WERI-Rb-1 (cell line): ENCODE measurements at places on chromosomes 7 and 10.
A peak's percentile ranks its signal among the peaks of the same experiment; 100 is the strongest.

- no peak for DNase-seq
Observed at GRCh38 chr10:78717200-78717599, 351.6 kb upstream of the ZMIZ1 start.

DNA sequence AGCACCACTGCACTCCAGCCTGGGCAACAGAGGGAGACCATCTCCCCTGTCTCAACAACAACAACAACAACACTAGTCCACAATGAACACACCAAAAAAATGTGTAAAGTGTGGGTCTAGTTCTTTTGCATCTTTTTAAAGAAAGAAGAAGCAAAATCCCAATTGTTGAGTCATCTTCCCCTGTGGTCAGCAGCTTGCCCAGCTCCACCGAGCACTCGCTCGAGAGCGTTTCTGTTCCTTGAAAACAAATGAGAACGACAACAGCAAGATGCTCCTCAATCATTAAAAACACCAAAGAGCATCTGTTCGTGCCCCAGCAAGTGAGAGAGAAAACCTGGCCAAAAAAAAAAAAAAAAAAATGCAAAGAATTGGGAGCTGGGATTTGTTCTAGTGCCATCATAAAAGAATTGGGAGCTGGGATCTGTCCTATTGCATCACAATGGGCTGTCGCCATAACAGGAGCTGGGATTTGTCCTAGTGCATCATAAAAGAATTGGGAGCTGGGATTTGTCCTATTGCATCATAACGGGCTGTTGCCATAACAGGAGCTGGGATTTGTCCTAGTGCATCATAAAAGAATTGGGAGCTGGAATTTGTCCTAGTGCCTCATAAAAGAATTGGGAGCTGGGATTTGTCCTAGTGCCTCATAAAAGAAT is 118.1 kb downstream of the PTPRN2 start:
- DNase-seq, result no peak

- DNase-seq, result peak; percentile 11
Observed at GRCh38 chr7:150949564-150949963, 28.6 kb downstream of the KCNH2 start.

- peak; percentile 15 for DNase-seq
Observed at GRCh38 chr7:144854839-144855424, 19.1 kb upstream of the TPK1 start.

- DNase-seq, result no peak
Observed at GRCh38 chr10:11870461-11870780, 47.3 kb downstream of the PROSER2 start.

DNA sequence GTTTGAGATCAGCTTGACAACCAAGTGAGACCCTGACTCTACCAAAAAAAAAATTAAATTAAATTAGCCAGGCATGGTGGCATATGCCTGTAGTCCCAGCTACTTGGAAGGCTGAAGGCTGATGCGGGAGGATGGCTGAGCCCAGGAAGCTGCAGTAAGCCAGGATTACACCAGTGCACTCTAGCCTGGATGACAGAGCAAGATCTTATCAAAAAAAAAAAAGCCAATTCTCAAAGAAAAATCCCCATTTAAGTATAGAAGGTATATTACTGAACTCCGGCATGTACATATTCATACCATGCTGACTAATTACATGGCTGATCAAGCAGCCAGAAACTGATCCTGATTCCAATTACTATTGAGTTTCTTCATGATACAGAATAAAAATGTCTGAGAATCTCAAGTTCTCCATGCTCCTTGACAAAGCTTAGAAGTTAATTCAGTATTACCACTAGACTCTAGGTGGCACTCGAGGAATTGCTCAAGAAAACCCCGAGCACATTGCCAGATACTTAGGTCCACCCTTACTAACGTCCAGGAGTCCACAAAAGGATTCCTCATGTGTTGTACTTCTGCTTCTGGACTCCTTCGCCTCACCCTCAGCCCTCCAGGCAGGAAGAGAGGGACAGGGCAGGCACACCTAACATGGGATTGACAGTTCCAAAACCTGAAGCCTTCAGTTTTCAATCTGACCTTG is 148.9 kb downstream of the PARD3 start:
- peak; percentile 40 for DNase-seq

DNA sequence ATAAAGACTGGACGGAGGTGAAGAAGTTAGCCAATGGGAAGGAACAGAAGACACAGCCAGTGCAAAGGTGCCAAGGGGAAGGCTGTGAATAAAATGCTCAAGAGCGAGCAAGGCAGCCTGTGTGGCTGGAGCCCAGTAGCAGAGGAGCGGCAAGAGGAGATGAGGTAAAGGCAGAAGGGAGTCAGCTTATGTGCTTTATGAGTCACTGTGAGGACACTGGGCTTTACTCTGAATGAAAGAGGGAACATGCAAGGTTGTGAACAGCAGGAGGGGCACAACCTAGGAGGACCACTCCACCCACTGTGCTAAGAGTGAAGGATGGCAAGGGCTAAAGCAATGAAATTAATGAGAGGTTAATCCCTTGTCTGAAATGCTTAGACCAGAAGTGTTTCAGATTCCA is 129.0 kb upstream of the ODAD2 start:
- peak; percentile 54 for DNase-seq

- no peak for DNase-seq
Observed at GRCh38 chr10:93006435-93007039, 54.1 kb upstream of the CYP26C1 start.

GRCh38 chr10:110218632-110219031 is 11.2 kb downstream of the MXI1 start:
- no peak for DNase-seq

GRCh38 chr7:17054206-17054605 is 172.4 kb upstream of the AGR3 start:
- DNase-seq, result no peak

- DNase-seq, result peak; percentile 10
Observed at GRCh38 chr10:100019787-100020141, 10.0 kb upstream of the DNMBP start.

DNA sequence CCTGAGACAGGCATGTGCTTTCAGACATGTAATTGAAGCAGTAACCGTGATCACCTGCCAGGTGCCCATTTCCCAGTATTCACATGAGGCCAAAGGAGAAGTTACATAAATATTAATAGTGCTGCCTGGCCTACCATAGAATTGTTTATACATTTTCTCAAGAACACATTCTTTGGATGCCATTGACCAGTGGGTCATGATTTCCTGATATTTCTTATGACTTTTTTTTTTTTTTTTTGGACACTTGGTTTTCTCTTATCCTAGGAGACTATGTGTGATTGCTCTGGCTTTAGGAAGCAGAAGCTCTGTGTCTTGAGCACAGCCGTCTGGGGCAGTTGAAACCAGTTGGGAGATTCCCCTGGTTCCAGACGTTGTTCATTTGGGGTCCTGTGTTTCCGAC is 143.9 kb upstream of the NPS start:
- DNase-seq, result no peak

- DNase-seq, result no peak
Observed at GRCh38 chr7:37970211-37970610, 49.8 kb downstream of the EPDR1 start.

- DNase-seq, result no peak
Observed at GRCh38 chr7:101140339-101140699, 13.4 kb downstream of the SERPINE1 start.

- no peak for DNase-seq
Observed at GRCh38 chr10:48625826-48626134, 20.9 kb upstream of the ARHGAP22 start.

GRCh38 chr7:134645478-134645877 is 1.2 kb upstream of the BPGM start:
- DNase-seq, result no peak

- no peak for DNase-seq
Observed at GRCh38 chr7:106610996-106611886, 49.7 kb downstream of the CCDC71L start.

- no peak for DNase-seq
Observed at GRCh38 chr10:23095966-23096801, 805 bp downstream of the MSRB2 start.

DNA sequence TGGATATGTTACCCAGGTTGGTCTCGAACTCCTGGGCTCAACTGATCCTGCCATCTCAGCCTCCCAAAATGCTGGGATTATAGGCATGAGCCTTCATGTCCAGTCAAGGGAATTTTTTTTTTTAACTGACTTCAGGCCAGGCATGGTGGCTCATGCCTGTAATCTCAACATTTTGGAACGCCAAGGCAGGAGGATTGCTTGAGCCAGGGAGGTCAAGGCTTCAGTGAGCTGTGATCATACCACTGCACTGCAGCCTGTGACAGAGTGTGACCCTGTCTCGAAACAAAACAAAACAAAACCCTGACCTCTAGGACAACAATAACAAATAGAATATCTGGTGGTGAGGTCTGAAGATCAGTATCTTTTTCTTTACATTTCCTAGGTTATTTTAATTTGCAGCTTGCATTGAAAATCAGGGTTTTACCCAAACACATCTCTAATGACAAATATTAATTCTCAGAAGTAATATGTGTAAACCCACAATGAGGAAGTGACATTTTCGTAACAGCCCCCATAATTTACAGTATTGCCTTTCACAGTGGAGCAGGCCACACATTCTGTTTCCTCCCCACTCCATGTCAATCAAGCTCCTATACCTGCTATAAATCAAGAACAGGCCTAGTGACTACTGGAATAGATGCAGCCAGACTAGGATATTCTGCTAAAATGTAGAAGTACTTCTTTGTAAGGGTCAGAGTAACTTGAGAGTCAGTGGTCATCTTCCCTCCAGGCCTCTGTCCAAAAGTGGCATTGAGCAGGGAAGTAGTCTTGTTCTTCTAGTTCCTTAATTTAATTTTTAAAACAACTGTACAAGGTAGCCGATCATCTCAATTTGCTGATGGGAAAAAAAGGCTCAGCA is 43.3 kb upstream of the ECHDC3 start:
- no peak for DNase-seq

- no peak for DNase-seq
Observed at GRCh38 chr7:16813232-16813616, 8.4 kb upstream of the AGR2 start.

- peak; percentile 72 for DNase-seq
Observed at GRCh38 chr10:69644658-69645295, 14.7 kb downstream of the FAM241B start.

DNA sequence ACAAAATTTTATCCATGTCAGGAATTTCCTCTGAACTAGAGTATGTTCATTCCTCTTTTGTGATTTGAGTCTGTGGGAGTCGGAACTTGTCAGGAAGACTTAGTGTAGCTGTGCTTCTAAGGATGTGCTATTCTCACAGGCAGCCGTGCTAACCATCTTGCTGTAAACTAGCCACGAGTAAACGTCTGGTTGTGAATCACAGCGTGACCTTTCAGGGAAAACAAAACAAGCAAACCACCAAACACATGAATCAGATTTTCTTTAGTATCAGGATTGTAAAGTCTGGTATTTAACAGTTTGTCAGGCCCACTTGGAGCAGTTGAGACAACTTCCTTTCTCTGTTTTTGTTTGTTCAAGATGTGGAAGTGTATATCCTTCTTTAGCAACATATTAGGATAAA is 32.0 kb downstream of the AUTS2 start:
- DNase-seq, result no peak

DNA sequence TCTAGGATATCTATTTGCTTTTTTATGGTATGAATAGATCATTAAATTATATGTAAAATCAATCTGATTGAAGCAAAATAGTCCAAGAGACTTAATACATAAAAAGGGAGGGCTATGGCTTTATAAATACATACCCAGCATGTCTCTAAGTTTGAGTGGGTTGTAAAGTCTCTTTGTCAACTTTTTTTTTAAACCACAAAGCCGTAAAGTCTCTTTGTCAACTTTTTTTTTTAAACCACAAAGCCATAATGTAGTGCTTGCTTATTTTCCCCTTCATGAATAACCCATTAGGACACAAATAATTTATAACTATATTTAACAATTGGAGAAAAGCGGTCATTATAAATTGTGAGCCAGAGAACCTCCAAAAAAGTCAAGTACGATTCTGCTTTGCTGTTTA is 5.7 kb downstream of the HECTD2 start:
- DNase-seq, result no peak

GRCh38 chr7:27750316-27750715 is 10.4 kb downstream of the TAX1BP1 start:
- DNase-seq, result no peak

DNA sequence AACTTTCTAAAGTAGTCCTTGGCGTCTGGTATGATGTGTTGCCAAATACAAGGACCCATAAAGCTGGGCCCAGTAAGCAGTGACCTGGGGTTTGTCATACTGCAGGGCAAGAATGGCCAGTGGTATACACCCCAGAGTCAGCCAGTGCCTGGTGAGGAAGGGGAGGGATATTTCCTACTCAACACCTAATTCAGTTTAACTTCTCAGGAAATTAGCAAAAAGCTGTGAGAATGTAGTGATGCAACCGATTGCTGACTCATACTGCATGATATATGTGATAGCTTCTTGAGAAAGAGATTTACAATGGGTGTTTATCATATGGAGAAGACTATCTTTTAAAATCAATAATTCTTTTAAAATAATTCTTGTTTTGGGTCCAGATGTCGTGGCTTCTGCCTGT is 889.3 kb upstream of the CELF2 start:
- DNase-seq, result no peak

- no peak for DNase-seq
Observed at GRCh38 chr7:91128683-91129348, 135.4 kb upstream of the FZD1 start.

- no peak for DNase-seq
Observed at GRCh38 chr10:56085406-56086122, 275.5 kb downstream of the ZWINT start.

DNA sequence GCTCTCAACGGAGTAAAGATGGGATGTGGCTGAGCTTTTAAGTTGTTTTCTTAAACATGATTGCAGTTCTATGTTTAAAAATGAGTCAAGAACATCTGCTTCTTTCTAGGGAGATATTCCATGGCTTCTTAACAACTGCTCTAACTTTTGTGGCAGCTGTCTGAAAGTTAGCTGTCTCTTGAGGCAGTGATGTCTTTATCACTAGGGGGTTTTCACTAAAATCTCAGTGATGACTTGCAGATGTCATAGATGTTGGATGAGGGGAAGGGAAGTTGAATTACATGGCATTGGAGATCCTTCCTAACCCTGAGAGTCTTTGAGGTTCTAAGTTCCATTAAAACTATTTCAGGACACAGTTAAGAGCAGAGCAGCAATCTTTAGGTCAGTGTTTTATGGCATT is 43.5 kb downstream of the PRKG1 start:
- DNase-seq, result no peak

GRCh38 chr7:83517035-83517700 is 131.8 kb downstream of the SEMA3E start:
- DNase-seq, result no peak

GRCh38 chr7:105015390-105015965 is 1.5 kb downstream of the KMT2E start:
- DNase-seq, result no peak

DNA sequence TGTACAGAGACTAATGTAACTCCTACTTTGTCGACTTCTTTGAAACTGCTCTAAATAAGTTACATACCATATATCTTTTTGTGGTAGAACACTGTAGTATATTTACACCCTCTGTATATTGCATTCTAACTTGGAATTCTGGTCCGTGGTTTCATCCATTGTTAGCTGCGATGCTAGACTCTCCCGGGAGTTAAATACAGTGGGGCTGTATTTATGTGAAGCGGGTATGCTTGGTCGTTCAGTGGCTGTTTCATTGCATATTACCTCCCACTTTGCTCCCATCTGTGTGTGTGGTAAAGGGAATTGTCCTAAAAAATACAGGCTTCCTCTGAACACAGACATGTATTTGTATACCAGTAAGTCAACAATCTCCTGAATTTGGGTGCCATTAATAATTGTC is 231.1 kb downstream of the SLC25A13 start:
- no peak for DNase-seq

- DNase-seq, result no peak
Observed at GRCh38 chr7:24469118-24469517, 104.1 kb upstream of the PALS2 start.
